ENCODE measurements at places on chromosomes 7 and 10.

DNA sequence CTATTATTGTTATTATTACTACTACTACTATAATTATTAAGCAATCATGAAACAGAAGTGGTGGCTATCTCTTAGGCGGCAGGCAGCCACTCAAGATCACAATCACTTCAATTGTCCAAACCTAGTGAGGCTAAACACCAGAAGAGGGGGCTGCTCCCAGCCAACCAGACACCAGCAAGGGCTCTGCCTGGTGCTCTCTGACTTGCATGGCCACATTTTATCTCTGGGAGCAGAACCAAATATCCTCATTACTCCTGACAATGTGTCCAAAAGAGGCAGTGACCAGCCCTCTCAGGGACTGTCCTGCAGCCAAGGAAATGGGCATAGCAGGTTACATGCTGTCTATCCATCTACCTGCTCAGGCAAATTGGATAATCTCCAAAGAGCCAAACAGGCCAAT, 187.4 kb upstream of the PDE1C start:
- no peak for DNase-seq

DNA sequence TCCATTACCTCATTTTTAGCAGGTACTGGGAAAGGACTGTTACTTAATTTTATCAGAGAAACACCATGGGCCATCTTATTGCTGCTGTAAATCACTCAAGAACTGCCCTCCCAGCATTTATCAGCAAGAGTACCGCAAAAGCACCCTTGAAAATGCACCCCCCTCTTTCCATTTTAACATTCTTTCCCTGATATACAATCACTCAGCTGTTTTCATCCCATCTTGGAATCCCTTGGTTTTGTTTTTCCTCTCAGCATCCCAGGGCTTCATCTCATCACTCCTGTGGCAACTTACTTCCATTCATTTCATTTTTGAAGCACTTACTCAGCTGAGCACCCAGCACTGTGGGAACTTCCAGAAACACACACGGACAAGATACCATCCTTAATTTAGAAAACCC, 36.5 kb downstream of the RAPGEF5 start:
- DNase-seq: no peak

DNA sequence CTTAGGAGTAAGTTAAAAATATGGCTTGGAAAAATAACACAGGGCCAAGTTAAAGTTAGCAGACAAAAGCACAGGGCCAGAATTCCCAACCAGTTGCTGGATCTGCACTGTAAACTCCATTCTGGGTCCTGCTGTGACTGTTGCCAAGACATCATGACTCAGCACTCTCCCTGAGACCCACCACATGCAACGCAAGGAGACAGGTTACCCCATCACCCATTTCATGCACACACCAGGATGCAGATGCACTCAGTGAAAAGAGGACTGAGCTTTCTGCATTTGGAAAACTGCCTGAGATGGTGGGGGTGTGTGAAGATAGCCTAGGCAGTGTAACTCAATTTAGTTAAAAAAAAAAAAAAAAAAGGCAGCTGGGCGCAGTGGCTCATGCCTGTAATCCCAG, 97.6 kb upstream of the ZNF438 start:
- no peak for DNase-seq

DNA sequence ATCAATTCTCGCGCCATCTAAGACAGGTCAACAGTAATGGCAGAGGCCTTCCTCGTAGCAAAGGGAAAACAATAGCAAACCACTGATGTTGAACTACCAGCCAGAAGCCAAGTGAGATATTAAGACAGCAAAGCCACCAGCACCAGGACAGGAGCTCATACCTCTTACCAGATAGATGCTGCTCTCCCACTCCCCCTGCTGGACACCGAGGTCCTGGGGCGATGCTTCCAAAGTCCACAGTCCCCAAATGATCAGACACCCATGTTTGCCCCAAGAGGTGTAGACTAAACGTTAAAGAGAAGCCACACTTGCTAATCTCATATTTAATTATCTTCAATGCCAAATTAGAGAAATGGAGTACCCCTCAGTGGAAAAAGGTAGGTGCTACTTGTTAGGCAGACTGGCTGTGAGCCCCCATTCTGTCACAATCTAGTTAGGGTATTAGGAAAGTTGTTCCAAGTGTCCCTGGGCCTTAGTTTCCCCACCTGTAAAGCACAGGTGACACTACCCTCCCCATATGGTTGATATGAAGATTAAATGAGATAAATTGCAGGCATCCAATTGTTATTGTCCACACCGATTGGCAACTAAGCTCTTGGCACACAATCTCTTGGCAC, 39.9 kb downstream of the TOMM7 start:
- no peak for DNase-seq

DNA sequence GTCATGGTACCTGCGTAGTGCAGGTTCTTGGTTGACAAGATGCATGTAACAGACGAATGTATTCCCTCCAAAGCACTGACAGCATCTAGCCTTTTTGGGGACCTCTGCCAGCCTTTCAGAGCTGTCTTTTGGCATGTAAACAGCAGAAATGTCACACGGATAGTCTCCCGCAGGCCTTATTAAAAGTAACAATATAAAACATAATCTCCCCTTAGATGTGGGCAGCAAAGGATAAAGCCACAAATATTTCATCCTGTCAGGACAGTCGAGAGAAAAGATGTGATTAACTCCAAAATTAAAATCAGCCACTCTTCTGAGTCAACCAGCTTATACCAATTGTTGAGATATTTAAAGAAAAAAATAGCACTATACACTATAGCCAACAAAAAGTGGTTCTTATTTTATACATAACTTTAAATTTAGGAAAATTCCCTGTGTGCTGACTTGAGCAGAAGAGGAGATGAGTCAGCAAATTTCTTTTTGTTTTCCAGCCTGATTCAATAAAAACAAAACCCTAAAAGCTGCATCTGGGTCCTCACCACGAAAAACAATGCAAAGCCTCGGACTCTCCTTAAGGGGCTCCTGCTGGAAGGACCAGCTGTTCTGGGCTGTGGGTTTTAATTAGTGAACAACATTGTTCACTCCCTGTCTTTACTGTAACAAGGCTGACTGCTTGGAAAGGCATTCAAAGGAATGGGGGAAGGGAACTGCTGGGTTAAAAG, 240.2 kb downstream of the ADAM12 start:
- no peak for DNase-seq

DNA sequence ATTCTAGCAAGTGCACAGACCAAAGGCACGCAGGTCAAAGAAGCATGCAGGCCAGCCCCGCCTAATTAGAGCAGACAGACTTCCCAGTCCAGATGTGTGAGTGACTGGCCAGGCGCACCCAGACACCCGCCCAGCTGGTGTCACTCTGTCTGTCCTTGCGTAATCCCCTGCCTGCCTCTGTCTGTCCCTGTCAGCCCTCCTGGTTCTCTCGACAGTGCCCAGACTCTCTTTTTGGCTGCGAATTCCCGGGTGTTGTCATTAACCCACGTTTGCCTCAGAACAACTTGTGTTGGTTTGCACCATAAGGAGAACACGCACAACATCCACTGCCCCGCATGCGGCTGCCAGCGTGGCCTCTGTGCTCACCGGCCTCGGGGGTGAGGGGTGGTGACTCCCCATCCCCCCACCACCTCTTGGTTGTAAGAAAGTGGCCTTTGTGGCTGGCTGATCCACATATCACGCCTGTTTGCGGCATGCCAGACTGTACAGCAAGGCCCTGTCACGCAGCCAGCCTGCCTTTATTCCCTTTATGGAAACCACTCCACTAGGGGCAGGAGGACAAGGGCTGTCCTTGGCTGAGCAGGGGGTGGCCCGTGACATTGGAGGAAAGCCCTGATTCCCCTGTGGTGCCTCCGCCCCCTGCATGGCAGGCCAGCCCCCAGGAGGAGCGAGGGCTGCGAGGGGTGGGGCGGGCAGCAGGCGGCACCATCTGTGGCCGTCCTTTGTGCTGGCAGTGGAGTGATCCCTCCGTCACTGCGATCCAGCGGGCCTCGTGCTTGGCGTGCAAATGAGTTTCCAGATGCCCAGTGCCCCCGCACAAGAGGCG, 72.8 kb upstream of the PPIF start:
- DNase-seq: peak; percentile 97

- no peak for DNase-seq
These were observed 64.7 kb downstream of the CREB3L2 start for GRCh38 chr7:137937202-137937560.

- no peak for DNase-seq
These were observed 85.4 kb upstream of the AFAP1L2 start for GRCh38 chr10:114489521-114490310.

DNA sequence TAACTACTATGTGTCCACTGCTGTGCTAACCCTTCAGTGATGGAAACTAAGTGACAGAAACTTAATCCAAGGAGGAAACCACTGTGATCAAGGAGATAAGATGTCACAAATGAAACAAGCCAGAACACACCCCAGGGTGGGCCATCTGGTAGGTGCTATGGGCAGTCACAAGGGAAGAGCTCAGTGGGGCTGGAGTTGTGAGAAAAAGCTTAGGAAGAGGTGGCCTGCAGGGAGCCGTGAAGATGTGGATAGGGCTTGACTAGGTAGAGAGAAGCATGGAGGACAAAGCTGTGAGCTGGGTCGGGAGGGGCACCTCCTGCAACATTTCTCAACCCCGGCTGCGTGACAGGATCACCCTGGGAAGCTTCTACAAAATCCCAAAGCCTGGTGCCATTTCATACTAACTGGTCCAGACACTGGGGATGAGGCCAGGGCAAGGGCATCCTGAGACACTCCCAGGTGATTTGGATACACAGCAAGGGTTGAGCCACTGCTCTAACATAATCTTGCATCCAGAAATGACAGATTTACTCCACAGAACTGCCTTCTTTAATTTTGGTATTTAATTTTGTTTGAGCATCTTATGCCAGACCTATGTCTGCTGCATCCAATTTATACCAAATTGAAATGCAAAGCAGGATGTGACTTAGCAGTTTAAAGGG, 69.3 kb downstream of the OSBPL3 start:
- no peak for DNase-seq

DNA sequence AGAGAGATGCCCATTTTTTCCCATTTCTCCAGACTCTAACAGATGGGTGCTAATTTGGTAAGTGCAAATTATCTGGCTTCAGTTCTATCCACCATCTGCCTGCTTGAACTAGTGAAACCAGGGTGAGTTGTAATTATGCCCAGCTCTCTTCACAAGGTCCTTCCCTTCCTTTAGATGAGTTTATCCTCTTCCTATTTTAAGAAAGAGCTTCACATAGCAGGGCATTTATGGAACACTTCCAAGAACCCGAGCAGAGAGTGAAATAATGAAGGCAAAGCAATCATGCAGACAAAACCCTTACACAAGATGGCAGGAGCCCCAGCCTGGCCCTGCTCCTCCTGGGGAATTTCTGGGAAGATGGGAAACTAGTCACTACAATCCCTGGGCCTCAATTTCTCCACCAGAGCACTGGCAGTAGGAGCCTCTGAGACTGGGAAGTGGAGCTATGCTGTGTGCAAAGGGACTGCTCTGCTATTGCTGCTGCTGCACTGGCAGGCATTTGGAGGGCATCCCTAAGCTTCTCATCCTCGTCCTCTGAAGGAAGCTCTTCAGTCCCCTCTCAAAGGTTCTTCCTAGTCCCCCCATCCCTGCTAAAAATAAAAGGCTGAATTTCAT, 33.7 kb upstream of the PLXNA4 start:
- DNase-seq: no peak

- no peak for DNase-seq
These were observed 2.8 kb downstream of the ZNF746 start for GRCh38 chr7:149494738-149495368.

DNA sequence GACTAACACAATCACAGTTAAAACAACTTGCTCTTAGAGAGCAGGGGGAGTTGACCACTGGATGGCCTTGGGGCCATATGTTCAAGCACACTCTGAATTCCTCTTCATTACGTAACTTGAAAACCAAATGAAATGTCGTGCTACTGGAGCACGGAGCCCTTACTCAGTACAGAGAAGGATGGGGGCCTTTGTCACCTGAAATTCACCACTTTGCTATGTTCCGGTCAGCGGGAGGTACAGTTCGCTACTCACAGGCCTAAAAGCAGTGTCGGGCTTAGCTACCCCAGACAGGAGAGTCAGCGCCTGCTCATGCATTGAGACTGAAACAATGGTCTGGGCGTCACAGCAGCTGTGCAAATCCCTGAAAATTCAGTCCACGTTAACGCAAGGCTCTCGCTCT, 39.6 kb downstream of the GLI3 start:
- no peak for DNase-seq

DNA sequence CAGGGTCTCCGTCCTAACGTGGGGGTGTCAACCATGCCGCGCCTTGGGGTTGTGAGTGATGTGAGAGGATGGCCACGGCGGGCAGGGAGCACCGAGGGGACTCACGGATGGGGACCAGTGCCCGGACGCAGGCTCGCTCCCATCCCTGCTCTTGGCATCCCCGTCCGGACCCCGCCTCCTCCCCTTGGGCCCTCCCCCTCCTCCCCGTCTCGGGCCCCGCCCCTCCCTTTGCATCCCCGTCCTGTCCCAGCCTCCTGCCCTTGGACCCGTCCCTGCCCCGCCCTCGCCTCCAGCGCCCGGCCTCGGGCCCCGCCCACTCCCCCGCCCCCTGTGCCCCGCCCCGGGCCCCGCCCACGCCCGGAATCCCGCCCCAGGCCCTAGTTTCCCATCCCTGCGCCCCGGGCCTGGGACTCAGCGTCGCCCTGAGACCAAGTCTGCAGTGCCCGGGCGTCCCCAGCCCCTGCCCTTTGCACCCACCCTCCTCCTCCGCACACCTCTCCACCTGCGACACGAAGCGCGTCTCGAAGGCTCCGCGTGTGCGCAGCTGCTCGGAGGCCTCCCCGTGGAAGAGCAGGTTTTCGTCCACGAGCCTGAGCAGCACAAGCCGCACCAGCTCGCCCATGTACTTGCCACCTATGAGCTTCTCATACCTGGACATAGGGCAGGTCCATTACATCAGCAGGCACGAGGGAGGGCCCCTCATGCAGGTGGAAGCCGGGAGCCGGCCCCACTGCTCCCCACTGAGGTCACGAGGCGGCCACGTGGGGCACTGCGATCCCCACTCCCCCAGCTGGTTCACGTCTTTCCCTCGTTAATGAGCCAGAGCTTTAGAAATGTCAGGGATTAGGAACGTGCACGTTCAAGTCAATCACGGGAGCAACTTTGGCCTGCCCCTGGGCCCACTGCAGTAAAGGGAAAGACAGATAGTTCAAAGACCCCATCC, 5.1 kb upstream of the MYL7 start:
- DNase-seq: peak; percentile 94

GRCh38 chr10:60810437-60811182, 32.3 kb downstream of the CDK1 start:
- DNase-seq: no peak

- DNase-seq: no peak
These were observed 290.6 kb downstream of the PARD3 start for GRCh38 chr10:34524369-34525091.

DNA sequence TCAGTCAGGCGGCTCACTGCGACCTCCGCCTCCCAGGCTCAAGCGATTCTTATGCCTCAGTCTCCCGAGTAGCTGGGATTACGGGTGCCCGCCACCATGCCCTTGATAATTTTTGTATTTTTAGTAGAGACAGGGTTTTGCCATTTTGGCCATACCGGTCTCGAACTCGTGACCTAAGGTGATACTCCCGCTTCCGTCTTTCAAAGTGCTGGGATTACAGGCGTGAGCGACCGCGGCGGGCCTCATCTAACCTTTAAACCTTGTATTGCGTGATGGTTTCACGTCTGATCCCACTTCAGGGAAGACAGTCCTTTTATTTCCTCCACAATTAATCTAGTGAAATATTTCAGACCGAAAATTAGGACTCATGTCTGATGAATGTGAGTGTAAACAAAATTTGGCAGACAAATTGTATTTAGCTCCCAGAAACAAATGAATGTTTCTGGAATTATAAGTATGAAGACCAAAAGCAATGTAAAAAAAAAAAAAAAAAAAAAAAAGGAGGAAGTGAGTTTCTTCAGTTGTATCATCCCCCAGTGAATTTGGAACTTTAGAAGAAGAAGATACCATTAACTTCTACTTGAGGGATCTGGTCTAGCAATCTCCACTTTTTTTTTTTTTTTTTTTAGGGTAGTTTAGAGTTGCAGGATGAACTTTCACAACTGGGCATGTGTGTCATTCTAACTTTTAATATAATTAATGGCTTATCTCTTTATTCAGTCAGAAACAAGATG, 1.6 kb downstream of the NUP42 start:
- DNase-seq: no peak

Measured in lower leg skin (tissue), 4 donors.